ENCODE measurements at places on chromosomes 4 and X.

DNA sequence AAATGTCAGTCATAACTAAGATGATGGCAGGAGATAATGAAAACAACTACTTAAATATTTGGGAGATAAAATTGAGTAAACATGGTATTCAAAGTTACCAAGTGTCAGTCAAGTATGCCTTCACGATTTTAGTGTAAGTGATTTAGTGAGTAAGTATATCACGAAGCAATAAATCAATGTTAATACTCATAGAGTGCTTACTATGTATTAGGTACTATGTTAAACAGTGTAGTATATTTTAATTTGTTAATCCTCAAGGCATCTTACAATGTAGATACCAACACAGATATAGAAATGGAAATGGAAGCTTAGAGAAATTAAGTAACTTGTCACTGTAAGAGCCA lies 59.6 kb downstream of the ANXA3 start:
- no peak for DNase-seq

DNA sequence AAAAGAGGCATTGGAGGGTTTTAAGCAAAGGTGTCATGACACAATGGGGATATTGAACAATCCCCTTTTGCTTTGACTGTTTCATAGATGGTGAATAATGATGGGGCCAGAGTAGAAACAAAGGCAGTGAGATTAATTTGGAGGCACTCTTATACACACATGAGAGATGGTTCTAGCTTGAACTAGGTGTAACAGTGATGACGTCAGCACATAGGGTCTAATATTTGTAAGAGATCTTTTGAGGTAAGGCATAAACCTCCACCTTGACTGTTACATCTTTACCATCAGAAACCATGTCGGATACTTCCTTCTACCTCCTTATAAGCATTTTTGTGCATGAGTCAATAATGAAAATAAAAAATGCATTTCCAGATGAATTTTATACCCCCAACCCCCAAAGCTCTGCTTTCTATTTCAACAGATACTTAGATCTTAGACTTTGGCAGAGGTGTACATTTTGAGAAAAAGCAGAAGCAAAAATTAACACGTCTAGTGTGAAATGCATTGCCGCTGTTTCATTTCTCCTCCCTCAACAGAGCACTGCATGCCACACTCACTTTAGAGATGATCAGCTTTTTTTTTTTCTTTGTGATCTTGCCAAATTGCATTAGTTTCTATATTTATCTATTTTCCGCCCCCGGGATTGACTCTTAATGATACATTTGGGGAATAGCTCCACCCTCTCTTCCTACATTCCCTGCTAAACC lies 87.2 kb downstream of the HS3ST1 start:
- DNase-seq: no peak

DNA sequence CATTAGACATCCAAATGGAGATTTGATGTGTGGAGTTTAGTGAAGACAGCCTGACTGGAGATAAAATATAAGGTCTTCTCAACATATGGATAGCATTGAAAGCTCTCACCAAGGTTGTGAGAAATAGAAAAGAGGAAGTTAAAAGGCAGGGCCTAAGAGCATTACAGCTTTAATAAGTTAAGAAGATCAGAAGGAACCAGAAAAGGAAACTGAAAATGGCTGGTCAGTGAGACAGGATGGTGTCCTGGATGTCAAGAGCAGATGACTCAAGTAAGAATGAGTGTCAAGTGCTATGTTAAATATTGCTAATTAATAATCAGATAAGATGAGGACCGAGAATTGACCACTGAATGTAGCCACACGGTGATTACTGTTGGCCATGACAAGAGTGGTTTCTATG lies 642.9 kb downstream of the STPG2 start:
- no peak for DNase-seq

DNA sequence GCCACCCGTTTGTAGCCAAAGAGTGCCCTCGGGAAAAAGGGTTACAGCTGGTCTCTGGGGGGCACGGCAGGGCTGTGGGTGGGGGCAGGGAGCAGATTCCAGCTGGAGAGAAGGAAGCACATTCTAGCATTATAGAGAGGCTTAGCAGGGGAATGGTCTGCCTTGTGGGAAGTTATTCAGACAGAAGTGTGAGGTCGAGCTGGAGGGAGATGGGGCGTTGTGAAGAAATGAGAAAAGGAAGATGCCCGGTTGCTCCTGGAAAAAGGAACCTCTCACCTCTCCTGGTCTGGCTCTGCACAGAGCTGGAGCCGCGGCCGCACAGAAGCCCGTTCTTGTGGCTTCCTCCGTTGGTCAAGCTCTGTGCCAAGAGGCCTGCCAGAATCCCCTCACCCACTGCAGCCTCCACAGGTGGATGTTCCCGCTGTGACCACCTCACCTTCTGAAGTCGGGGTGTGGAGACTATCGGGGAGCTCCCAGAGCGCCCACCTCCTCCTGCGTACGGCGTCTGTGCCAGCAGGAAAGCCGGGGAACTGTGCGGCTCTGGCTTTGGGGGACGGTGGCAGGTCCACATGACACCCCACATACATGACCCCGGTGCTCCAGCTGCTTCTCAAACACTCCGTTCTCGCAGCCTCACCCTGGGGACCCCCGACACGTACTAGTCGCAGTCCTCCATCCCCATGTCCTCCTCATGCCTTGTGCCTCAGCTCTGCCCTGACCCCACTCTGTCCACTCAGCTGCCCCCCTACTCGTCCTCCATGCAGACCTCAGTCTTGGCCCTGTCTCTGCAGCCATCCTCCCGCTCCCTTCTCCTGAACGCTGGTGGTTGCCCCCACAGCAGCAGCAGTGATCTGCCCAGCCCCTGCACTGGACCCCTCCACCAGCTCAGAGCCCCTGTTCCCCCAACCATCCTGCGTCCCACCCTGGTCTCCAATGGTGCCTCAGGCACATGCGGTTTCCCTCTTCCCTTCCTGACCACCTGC lies 52.2 kb upstream of the HGFAC start:
- DNase-seq: no peak
